DMS 273 treated with DMSO at 0.1 percent for 48 hours (cell line): ENCODE measurements at places on chromosomes 2 and 18.

DNA sequence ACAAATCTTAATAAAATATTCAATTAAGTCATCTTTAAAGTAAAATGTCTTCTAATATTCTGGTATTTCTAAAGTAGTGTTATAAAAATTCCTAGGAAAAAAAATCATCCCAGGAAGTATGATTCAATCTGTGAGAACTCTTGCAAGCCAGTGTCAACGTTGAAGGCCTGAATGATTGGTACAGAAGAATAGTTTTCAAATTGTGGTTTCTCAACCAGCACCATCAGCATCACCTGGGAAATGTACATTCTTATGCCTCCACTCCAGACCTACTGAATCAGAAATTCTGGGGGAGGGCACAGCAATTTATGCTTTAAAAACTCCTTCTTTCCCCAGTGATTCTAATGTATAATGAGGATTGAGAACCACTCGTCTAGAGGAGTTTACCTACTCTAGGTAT, 62.3 kb upstream of the C2orf15 start:
- no peak for DNase-seq

GRCh38 chr18:68041327-68041726, 524.8 kb upstream of the DSEL start:
- DNase-seq, result no peak

- DNase-seq, result no peak
These were observed 28.0 kb downstream of the KIF3C start for GRCh38 chr2:25954199-25954752.

DNA sequence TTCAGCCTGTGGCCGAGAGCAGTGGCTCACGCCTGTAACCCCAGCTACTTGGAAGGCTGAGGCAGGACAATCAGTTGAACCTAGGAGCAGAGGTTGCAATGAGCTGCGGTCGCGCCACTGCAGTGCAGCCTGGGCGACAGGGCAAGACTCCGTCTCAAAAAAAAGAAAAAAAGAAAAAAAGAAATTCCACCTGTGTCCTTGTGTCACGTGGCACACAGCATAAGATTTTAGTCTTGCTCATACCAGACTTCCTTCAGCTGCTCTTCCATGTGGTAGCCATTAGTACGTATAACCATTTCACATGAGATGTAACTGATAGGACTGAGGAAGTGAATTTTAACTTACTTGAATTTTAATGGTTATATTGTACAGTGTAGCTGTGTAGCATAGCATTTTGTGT, 4.0 kb downstream of the NOP58 start:
- DNase-seq, result no peak
